ENCODE measurements at places on chromosomes 6 and 20.

DNA sequence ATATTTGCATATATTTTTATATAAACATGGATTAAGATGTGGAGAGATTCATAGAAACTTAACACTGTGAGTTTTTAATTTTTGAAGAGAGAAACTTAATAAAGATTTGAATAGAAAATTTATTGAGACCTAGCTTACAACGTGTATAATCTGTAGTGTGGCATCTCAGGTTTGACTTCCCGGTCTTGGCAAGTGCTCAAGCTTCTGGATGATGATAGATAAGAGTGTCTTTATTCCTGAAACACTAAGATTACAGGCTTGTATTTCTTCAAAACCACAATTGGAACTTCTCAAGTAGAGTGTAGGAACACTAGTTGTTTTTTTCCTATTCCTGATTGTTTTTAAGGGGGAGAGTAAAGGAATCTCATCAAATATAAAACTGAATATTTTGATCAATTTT lies 64.6 kb upstream of the NOTCH4 start:
- no peak for DNase-seq

GRCh38 chr20:50215101-50215690 lies 24.6 kb downstream of the CEBPB start:
- no peak for DNase-seq

DNA sequence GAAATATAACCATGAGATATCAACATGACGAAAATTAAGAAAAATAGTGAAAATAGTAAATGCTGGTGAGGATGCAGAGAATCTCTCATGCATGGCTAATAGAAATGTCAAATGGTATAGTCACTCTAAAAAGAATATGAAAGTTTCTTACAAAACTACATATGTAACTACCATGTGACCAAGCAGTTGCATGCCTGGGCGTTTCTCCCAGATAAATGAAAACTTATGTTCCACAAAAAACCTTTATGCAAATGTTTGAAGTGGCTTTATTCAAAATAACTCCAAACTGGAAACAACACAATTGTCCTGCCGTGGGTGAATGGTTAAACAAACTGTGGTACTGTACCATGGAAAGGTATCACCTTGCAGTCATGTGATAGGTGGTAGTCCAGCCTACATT lies 112.4 kb downstream of the HDGFL1 start:
- no peak for DNase-seq

- no peak for DNase-seq
Observed at GRCh38 chr6:53159558-53159957, 10.9 kb upstream of the GCM1 start.

DNA sequence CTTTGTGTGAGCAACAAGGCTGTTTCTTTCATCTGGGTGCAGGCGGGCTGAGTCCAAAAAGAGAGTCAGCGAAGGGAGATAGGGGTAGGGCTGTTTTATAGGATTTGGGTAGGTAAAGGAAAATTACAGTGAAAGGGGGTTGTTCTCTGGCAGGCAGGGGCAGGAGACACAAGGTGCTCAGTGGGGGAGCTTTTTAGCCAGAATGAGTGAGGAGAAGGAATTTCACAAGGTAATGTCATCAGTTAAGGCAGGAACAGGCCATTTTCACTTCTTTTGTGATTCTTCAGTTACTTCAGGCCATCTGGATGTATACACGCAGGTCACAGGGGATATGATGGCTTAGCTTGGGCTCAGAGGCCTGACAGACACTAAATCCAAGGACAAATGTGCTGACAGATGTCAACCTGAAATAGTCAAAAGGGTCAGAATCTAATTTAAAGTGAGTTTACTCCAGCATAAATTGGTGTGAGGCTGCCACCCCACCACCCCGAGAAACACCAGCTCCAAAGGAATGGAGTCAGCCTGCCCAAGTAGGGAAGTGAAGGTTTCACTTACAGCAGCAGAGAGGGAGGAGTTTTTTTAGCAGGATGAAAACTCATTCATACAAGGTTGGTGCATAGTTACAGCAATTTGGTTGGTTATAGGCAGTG lies 560.0 kb upstream of the CDH4 start:
- no peak for DNase-seq

DNA sequence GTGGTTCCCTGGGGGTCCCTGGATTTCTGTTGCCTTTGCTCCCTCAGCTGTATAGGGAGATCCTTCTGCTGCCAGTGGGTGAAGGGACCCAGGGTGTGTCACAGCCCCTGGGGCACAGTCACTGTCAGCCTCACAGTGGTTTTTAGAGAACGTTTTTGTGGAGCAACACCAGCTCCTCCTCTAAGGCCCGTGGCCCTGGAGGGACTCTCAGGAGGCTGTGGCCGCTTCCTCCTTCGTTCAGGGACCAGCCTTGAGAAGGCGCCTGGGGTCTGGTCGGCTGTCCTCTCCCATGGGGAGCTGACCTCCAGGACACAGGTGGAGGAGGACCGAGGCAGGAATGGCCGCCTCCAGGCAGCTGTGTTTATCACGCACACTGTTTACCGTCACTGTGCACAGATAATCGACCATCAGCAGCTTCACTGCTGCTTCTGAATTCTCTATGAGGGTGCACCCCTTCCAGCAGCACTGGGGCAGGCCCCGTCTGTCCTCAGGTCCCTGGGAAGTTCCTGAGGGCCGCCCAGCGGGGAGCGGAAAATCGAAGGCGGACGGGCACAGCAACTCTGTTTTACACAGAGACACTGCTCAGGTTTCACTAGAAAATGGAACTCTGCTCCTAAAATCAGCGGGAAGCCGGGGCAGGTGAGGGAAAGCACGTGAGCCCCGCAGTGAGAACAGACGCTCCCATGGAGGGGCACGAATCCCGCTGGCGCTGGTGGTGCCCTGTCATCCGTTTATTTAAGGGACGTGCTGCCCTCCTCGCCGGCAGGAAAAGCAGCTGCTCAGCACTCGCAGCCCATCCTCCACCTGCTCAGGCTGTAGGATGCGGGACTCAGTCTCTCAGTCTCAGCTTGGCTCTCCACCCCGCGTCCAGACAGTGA lies 10.4 kb upstream of the FRMD1 start:
- DNase-seq: peak; percentile 60

GRCh38 chr6:27479319-27480182 lies 6.6 kb upstream of the ZNF184 start:
- peak; percentile 39 for DNase-seq

All from NCI-H2171 (cell line).